ENCODE measurements at places on chromosomes 1 and 21.

DNA sequence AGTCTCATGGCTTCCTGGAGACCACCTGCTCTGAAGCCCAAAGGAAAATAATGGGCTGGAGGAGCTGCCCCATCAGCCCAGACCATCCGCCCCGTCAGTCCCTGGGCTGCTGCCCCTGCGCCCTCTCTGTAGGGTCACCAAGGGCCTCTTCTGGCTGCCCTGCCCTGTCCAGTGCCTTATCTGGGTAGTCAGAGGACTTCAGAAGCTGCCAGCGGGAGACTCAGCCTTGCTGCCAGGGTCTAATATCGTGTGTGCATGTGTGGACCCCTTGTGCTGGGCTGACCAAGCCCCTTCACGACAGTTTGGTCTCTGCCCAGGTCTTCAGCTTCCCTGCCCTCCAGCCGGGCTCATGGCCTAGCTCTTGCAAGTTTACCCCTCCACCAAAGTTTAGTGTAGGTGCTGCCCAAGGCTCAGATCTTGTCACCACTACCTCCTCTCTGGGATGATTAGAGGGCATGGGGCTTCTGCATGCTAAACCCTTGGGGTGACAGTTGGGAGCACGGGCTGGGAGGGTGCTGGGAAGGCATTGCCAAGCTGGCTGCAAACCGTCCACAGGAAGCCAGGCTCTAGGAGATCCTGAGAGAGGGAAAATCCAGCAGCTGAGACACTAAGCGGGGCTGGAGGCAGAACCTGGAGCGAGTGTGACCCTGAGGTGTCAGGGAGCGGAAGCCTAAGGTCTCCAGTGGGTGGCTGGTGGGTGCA lies 20.6 kb downstream of the NENF start:
- no peak for DNase-seq

GRCh38 chr1:184610876-184611595 lies 143.6 kb downstream of the EDEM3 start:
- no peak for DNase-seq

GRCh38 chr21:27564684-27565301 lies 597.9 kb upstream of the ADAMTS5 start:
- DNase-seq = no peak

DNA sequence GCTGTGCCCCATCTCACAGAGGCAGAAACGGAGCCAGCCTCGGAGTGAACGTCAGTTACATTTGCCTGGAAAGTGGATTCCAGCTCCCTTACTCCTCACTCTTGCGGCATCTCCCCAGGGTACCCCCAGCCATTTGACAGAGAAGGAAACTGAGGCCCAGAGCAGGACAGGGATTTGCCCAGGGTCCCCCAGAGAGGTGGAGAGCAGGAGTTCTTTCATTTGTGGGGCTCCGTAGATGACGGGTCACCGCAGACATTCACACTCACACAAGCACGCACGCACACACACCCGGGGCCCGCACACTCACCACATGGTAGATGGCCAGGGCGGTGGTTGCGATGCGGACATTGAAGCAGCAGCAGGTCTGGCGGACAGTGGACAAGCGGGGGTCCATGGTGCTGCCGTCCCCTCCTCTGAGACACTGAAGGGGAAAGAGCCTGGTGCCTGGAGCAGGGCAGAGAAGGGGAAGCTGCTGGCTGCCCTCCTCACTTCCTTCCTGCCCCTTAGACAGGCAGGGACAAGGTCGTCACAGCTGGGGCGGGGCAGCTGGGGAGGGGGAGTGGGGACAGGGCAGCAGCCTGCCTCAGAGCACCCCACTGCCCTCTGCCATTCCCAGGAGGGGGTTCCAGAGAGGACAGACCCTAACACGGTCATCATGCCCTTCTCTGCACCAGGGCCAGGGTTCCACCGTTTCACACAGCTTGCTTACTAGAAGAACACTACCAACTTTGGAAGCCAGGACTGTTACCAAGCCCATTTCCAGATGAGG lies at the start of gene LAPTM5:
Gene LAPTM5, minus strand, starts transcription at position 423 of the 769 bp plus-strand sequence. Its CDS starts 29 bp downstream, at position 394.
- peak; percentile 91 for DNase-seq
